ENCODE measurements at places on chromosomes 2 and 18.

DNA sequence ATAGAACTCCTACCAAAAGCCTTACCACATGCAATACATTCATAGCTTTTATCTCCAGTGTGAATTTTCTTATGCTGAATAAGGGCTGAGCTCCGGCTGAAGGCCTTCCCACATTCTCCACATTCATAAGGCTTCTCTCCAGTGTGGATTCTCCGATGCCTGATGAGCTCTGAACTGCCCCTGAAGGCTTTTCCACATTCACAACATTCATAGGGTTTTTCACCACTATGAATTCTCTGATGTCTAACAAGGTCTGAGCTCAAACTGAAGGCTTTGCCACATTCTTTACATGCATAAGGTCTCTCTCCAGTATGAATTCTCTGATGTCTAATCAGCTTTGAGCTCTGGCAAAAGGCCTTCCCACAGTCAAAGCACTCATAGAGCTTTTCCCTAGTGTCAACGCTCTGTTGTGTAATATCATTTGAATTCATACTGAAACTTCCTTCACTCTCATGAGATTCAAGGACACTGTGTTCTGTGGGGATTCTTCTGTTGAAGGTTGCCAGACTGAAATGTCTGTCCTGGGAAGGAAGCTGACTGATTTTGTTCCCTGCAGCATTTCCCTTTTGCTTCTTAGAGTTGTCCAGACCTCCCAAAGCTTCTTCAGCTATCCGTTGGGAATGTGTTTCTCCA is 12.9 kb downstream of the ZNF397 start:
- no peak for DNase-seq

GRCh38 chr2:170243898-170244297 is 66.0 kb downstream of the MYO3B start:
- no peak for DNase-seq

- DNase-seq, result peak; percentile 87
Measured at GRCh38 chr2:205708231-205708631, 25.9 kb downstream of the NRP2 start.

GRCh38 chr2:85329181-85329651 is 1.4 kb upstream of the TGOLN2 start:
- no peak for DNase-seq

- DNase-seq, result no peak
Measured at GRCh38 chr2:3034856-3035255, 342.8 kb downstream of the EIPR1 start.

Data from osteoblast (primary cell).